Caudate nucleus (tissue), 63 donors: ENCODE measurements at places on chromosomes 3 and 15.

- DNase-seq, result no peak
These were observed 1.3 kb downstream of the CCDC80 start for GRCh38 chr3:112639455-112640225.

GRCh38 chr3:129598000-129598381 lies 8.5 kb downstream of the PLXND1 start:
- no peak for DNase-seq

DNA sequence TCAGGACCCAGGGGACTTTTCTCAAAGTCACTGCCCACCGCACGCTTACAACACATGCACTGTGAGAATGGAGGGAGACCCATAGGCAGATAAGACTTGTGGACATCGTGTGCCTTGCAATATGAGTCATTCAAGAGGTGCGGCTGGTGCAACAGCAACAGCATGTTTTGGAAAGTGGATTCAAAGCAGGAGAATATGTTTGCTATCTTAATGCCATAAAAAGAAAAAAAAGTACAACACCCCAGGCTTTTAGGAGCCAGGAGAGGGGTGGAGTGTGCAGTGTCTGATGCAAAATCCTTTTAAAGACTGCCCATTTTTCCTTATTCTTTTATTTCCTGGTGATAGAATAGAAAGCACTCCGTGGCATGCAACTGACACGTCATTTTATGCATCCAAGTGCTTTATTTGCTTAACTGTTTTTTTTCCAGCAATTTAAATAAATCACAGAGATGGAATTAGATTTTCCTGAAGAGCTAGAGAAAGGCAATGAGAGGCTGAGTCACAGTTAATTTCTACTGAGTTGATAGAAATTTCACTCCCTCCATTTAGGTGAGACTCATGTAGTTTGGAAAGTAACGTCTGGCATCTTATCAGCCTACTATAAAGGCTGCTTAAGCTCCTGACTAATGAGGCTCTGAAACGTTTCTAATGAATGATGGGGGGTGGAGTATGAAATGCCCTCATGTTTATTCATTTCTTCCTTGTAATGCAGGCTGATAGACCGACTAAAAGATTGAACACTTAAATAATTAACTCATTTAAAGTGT lies 96.4 kb downstream of the NSUN3 start:
- no peak for DNase-seq

DNA sequence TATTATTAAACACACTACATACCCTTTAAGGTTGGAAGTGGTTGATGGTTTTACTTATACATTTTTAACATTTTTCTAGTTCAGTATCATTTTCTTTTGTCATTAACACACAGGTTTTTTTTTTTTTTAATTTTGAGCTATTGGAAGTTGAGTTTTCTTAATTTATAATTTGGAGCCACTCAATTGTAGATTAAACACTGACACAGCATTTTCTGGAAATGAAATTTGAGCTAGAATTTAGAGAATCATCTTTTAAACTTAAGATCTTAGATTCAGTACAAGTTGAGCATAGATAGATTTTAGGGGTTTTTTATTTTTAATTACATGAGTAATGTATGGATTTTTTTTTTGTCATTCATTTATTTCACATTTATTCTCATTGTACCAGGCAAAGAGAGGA lies 35.0 kb downstream of the RASA2 start:
- no peak for DNase-seq

- no peak for DNase-seq
These were observed 236.1 kb downstream of the RORA start for GRCh38 chr15:60993008-60993407.

DNA sequence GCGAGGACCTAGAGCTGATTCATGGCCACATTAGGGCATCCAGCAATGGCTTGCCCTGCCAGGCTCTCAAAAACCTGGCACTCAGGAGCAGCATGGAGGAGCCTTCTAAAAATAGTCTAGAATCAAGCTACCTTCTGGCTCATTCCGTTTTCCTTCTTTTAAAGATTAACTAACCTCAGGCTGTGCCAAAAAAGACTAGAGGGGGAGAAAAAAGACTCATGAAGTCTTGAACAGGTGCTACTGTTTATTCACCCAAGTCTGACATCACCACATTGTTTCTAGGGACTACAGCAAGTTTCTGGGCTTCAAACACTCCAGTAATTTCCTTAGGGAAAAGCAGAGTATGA lies 125.8 kb downstream of the TNIK start:
- DNase-seq, result no peak

DNA sequence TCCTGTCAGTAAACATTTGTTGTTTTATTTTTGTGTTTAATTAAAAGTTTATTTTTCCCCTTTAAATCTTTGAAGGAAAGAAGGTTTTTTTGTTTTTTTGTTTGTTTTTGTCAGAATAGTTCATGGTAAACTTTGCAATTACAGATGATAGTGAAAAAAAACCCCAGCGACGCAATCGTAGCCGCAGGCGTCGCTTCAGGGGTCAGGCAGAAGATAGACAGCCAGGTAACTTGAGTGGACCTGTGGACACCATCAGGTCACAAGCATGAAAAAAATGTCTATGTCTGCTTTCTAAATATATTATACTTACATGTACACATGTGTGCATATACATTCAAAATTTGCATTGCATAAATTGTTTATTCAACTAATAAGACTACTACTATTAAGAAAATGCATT lies 18.6 kb downstream of the DNAJC19 start:
- no peak for DNase-seq

DNA sequence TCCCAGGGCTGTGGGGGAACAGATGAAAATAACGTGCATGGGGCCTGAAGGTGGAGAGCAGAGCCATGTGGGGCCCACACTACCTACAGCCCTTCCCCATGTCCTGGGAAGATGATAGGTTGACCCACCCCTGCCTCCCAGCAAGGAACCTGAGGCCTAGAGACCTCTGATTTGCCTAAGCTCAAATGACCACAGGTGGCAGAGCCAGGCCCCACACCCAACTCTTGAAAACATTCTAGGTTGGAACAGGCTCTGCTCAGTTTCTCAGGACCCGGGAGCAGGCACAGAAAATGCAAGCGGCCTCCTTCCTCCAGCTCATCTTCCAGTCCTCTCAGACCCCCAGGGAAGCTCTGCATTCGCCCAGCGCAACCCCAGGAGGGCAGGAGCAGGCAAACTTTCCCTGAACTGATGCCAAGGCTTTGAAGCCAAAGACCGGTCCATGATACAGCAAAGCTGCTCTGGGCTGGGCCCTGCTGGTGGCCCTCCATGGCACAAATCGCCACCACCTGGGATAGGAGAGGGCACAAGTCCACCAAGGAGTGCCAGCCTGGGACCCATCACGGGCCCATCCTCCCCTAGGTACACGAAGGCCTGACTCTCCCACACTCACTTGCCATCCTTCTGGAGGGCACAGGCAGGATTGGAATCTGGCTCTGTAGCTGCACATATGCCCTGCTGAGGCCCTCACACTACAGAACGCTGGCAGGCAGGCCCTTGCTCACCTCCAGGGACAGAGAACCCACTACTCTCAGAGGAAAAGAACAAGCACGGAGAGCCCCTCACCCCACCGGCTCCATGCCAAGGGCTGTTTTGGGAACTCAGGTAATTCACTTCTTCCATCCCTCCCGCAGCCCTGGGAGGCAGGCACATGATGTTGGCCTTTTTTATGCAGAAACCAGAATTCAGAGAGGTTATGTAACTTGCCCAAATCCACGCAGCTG lies 51.0 kb upstream of the FURIN start:
- no peak for DNase-seq

DNA sequence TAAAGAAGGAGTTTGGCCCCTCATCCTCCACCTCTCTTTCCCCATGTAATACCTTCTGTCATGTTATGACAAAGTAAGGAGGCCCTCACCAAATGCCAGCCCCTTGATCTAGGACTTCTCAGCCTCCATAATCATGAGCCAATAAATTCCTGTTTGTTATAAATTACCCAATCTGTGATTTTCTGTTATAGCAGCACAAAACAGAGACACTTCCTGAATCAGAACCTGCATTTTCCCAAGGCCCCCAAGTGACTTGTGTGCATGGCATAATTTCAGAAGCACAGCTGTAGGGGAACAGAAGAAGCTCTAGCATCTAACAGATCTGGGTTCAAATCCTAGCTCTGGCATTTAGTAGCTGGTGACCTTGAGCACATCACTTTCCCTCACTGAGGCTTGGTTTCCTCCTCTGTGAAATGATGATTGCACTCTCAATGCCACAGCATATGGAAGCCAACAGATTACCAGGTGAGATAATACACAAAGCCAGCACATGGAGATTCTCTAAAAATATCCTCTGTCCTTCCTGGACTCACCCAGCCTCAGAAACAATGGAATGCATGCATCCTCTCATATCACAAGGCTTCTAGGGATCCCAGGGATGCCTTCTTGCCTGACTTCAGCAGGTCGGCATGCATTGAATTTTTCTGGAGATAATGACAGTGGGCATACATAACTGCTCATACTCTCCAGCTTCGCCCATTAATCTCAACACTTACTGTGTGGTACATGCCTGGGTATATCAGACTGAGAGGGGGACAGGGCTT lies 26.3 kb downstream of the TLNRD1 start:
- DNase-seq, result no peak

DNA sequence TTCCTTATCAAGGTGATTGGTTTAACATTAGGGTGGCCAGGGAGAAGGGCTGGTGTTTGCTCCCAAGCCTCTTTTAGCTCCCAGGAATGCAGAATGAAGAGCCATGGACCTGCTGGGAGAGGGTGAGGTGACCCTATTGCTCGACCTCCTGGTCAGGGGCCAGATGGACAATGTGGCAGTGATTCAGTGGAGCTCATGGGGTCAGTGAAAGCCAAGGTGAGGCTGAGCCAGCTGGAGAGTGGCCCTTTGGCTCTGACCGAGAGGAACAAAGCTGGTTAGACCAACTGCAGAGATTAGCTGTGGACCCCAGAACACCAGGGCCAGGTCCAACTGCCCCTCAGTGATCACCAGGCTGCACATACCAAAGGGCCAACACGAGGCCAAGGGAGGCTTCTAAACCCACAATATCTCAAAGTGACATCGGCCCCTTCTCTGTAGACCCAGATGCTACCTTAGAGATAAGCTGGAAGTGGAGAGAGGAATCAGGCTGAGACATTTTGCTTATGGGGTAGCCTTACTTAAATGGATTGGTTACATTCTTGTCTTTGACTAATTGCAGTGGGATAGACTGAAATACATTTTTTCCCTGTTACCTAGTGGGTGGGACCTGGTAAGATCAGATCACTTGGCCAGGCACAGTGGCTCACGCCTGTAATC lies 15.8 kb upstream of the BTBD1 start:
- DNase-seq, result no peak

GRCh38 chr15:66879531-66880368 lies 177.7 kb downstream of the SMAD6 start:
- DNase-seq, result no peak

DNA sequence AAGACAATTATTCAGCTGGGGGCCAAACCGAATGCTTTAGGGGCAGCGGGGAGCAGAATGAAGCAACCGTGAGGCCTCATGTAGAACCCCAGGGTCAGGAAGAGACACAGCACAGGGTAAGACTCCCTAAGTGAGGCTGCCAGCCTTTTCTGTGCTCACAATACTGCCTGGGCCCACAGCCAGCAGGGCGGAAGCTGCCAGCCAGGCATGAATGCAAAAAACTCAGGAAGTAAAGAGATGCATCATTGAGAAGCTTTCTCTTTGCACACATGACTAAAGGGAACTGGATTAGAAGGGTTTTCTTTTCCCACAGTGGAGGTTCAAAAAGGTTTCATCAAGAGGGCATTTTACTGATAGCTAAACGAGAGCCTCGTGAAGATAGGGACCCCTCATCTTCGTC lies 33.3 kb downstream of the CA12 start:
- no peak for DNase-seq
